Activated CD4-positive, alpha-beta T cell treated with anti-CD3 and anti-CD28 coated beads, Interleukin-2, amount 50 U/mL, for 48 hours (primary cell): ENCODE measurements at places on chromosomes 1 and 21.

- no peak for DNase-seq
Observed at GRCh38 chr1:60271041-60271440, 197.5 kb upstream of the C1orf87 start.

- DNase-seq = no peak
Observed at GRCh38 chr1:232319518-232320210, 310.3 kb downstream of the SIPA1L2 start.

DNA sequence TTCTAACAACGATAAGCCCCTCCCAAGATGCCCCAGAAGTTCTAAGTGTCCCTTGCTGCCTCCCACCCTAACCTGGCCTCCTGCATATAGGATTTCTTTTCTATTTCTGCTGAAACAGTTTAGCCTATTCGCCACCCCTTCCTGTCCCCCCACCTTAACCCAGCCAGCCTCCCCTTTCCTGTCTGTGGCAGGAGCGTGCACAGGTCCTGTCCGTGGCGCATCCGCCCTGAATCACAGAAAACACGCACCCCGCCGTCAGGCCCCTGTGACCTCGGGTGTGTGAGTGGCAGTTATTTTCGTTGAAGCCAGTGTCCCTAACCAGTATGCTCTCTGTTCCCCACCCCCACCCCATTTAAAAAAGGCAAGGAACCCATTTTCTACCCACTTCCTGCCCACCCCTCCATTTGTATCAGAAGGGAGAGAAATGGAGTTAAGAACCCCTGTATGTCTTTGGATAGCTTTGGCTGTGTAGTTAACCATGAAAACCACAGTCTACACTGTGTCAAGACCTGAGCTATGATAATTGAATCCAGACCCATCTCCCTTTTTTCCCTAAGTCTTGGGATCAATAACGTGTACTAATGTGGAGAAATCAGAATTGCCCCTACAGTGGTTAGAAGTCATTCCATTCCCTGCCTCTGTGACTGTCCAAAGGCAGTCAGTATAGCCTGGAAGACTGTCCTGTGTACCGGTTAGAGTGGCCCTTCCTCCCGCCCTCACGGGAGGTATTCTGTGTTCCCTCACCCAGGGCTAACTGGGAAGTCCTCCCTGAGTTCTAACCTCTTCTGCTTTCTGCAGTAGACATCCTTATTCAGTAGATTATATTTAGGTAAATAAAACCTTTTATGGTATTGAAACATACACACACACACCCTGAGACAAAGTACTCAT lies 1.8 kb downstream of the PLEKHO1 start:
- DNase-seq = peak; percentile 61

- no peak for DNase-seq
Observed at GRCh38 chr21:45151445-45152160, 77.2 kb downstream of the ADARB1 start.

DNA sequence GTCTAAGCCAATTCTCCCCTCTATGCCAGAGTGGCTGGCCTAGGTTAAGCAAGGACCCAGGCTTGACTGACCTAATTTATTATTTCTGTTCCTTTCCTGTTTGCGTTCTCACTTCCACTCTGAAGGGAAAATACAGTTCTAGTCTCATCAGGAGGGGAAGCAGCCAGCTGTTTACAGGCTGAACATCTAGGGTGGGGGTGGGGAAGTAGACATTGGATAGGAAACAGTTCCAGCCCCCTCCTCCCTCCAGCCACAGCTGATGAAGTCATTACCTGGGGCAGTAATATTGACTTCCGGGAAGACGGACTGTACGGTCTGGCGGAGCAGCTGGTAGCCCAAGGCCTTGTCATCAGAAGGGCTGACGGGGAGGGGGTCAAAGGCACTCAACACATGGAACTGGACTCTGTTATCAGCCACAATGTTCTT lies 17.6 kb downstream of the PM20D1 start:
- DNase-seq = no peak

DNA sequence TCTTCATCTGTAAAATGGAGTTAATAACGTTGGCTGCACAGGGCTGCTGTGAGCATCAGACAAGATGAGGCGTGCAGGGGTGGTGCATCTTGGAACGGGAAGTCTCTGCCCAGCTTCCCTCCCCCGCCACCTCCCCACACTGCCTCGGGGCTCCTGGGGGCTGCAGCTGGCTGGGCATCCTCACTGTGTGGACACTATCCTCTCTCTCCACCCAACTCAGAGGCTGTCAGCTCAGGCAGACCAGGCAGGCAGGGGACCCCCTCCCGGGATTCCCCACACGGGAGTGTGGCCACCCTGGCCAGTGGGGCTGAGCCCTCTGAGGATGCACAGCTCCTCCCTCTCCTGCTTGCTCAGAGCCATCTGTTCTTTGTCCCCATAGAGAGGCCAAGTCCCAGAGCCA lies 122.7 kb downstream of the CCDC185 start:
- DNase-seq = no peak

- no peak for DNase-seq
Observed at GRCh38 chr1:83694449-83694848, 304.5 kb downstream of the TTLL7 start.

DNA sequence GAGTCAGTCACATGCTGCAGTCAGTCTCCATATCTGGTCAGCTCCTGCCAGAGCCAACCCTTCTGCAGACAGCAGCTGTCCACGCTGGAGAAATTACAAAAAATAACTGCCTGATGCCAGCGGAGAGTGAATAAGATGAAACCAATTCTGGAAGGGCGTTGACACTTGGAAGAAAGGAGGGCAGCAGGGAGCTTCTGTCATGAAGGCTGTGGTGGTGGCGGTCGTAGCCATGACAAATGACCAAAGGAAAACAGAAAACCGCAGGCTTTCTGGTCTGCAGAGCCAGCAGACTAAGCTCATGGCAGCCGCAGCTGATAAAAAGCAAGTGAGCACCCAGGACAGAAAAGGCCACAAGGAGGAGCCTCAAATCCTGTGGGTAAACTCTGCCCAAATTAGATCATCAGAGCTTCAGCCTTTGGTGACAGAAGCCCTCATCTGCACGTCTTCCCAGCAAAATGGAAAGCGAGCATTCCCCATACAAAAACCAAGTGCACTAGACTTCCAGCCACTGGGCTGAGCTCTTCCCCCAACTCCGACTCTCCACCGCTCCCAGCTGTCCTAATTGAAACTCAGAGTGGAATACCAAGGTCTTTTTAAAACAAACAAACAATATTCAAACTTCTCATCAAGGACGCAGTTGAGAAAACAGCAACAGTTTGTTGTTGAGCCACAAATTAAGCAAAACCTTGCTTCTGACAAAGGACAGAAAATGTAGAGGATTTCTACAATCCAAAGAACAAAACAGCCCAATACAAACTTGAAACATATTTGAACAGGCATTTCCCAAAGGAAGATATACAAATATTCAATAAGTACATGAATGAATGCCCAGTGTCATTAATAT lies 28.7 kb downstream of the RSPH1 start:
- no peak for DNase-seq

GRCh38 chr1:66271904-66272254 lies 262.1 kb upstream of the SGIP1 start:
- no peak for DNase-seq

GRCh38 chr1:3168678-3169077 lies 99.7 kb downstream of the PRDM16 start:
- DNase-seq = no peak

GRCh38 chr1:244755673-244756072 lies 79.8 kb upstream of the COX20 start:
- DNase-seq = no peak

GRCh38 chr1:226665505-226666163 lies 73.4 kb downstream of the ITPKB start:
- DNase-seq = no peak

DNA sequence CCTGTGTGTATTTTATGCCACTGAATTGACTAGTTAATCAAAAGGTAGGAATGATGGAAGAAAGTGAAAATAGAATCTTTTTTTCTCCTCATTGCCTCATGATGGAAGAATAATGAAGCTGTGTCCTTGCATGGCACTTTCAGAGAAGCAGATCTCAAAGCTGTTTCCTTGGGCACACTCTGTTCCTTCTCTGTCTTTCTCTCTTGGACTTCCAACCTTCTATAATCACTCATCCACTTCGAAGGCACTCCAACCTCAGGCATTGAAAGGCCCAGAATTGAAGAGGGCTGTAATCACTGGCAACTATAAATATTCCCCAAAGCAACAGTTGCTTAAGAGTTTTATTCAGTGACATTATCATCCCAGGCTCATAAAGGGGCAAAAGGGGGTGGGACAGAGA lies 31.1 kb upstream of the DNASE2B start:
- DNase-seq = no peak

GRCh38 chr1:12433323-12434053 lies 184.5 kb downstream of the DHRS3 start:
- DNase-seq = no peak

DNA sequence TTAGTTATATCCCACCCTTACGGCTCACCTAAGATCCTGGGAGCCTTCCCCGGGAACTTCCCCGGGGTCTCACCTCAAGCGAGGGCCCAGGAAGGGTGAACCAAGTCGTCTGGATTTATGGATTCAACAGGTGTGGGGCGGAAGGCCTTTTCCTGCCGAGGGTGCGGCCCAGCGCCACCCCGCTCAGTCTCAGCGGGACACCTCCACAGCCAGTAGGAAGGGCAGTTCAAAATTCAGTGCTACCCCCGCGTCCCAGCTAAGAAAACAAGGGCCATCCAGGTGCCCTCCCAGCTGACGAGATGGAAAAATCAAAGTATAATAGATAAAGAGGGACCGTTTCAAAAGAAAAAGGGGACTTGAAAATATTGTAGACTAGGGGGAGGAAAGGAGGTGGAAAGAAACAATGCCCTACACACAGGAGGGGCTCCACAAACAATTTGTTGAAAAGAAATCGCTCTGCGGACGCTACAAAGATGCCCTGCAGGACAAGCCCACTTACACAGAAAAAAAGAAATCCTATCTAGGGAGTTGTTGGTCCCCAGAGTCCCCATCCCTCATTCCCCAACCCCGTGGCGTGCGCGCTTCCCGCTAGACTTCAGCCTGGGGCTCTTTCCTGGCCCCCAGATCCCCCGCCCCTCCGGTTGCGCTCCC lies 1.3 kb downstream of the SLC2A1 start:
- no peak for DNase-seq

DNA sequence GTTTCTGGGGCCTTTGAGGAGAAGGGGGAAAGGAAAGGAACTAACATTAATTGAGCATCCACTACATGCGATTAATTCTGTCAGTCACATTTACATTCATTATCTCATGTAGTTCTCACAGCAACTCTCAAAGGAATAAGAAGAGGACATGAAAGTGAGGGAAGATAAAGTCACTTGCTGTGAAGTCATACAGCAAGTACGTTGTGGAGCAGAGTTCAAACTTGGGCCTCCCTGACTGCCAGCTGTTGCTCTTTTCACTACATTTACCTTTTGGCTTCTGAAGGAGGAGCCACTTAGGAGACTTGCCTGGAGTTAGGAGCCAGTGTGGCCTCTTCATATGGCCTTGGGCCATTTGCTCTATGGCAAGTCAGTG lies 6.2 kb downstream of the ZNF691 start:
- no peak for DNase-seq

GRCh38 chr1:24901791-24902470 lies 28.1 kb downstream of the RUNX3 start:
- peak; percentile 8 for DNase-seq

GRCh38 chr1:231162297-231162969 lies 575 bp downstream of the TRIM67 start:
- DNase-seq = peak; percentile 31

DNA sequence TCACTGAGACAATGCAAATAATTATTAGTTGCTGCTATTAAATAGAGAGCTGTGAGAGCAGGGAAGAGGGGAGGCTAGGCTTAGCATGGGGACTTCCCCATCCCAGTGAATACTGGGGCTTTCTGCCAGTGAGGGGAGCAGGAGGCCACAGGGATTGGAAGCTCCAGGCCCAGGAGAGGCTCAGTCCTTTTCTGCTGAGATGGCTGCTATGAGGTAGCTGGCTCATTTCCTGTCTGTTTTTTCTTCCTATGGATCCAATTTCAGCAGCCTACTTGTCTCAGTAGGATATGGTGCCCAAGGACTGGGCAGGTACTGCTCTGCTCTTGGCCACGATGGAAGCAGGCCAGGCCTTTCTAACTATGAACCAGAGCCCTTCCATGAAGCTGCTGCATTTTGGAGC lies 10.0 kb downstream of the STMN1 start:
- DNase-seq = no peak

DNA sequence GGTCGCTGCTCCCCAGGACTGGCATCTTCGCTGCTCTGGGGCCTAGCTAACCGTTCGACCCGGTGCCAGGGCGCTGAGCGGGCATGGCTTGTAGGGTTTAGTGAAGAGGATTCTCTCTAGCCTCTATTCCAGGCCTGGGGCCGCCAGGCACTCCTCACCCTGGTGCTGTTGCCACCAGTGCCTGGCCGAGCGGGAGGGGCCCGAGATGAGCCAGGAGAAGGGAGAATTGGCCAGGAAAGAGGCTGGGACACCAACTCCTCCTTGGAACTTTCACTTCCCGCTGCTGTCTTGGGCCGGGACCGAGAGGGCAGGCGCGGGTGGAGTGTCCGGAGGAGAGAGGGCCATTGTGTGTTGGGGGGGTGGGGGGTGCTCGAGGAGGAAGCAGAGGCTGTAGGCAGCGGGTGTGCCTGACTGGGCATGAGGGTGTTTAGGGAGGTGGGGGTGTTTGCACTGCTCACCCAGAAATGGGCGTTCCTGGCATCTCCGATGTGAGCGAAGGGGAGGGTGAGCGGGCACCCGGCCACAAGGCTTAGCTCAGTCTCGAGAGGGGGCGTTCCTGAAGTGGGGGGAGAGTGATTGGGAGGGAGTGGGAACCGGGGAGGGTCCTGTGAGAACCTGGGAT lies 772 bp downstream of the ADAM15 start:
- peak; percentile 52 for DNase-seq

- no peak for DNase-seq
Observed at GRCh38 chr1:182259968-182260367, 131.6 kb downstream of the GLUL start.

DNA sequence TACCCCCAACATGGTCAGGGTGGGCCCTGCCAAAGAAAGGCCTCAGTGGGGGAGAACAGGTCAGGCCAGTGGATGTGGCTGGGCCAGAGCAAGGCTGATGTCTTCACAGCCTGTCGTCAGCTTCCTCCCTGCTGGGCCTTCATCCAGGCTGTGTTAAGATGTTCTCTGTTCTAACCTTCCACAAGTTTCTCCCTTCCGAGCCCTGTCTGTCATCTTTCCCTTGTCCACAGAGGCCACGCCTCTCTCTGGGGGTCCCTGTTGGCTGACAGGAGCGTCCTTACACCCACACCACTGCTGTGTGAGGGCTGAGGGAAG lies 36.2 kb downstream of the SIM2 start:
- no peak for DNase-seq

GRCh38 chr1:10856176-10856683 lies 59.8 kb upstream of the CASZ1 start:
- no peak for DNase-seq

DNA sequence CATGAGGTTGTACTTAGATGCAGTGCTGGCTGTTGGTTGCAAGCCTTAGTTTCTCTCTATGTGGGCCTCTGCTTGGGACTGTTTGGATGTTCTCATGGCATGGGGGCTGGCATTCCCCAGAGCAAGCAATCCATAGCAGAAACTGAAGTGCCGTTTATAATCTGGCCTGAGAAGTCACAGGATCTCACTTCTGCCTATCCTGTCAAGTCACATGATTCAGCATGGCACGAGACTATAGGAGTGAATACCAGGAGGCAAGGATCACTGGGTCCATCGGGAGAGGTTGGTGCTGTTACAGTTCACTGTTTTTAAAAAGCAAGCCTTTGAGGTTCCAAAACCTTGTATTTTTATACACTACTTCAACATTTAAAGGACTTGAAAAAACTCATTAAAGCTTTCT lies 16.7 kb downstream of the COLGALT2 start:
- no peak for DNase-seq

- DNase-seq = no peak
Observed at GRCh38 chr1:952603-953002, 6.5 kb downstream of the NOC2L start.

- no peak for DNase-seq
Observed at GRCh38 chr1:10957133-10957532, 55.3 kb upstream of the TARDBP start.
